ENCODE measurements at places on chromosomes 7 and 10.

DNA sequence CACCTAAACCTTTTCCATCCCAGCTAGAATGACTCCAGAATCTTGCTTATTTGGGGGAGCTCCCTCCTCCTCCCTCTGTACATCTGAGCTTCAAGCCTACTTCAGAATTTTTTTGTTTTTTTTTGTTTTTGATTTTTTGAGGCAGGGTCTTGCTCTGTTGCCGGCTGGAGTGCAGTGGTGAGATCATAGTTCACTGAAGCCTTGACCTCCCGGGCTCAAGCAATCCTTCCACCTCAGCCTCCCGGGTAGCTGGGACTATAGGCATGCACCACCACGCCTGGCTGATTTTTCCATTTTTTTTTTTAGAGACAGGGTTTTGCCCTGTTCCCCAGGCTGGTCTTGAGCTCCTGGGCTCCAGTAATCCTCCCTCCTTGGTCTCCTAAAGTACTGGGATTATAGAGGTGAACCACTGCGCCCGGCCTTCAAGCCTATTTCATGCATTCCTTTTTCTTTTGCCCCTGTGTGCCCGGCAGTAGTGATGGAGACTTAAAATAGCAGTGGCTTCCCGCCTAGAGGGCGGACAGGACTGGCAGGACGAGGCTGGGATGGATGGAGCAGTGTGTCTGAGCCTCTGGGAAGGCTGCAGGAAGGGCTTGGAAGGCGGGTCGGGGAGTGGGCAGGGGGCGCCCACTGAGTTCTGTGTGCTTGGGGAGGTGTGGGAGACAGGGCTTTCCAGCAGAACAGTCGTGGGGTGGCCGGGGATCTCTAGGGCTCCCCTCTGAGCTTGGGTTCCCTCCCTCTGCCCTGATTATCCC is 8.8 kb downstream of the CUX1 start:
- no peak for DNase-seq

DNA sequence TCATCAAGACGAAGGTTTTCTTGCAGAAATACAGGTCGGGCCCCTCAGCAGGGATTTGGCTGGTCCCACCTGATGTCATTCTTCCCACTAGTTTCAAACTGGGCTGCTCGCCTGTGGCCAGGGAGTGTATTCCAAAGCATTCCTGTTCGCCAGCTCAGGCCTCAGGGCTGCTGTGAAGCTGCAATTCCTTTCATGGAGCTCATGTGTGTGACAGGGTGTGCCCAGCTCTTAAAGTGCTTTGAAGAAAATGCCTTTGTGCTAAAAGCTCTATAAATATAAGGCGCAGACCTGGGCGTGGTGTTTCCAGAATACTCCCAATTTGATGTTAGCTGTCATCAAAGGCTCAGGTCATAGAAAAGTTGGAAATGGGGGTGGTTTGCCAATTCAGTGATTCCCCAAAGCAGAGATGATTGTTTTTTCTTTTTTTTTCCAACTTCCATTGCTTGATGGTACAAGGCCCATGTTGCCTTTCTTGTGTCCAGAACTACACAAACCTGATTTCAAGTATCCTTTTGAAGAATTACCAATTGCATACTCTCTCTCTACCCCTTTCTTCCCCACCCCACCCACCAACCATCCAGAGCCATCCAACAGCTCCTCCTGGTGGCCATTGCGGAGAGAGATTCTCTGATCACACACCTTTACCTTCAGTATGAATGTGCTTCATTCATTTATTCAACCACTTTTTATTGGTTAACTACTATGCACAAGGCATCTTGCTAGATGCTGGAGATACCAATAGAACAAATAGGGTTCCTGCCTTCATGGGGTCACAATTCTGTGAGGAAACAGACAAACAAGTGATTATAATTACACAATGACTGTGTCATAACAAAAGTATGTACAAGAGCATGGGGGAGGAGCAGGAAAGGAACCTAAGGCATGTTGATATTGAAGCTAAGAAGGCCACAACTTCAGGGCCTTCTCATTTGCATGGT is 297.3 kb upstream of the LYZL1 start:
- peak; percentile 71 for DNase-seq

GRCh38 chr10:22631185-22631584 is 83.2 kb downstream of the PIP4K2A start:
- DNase-seq = no peak

DNA sequence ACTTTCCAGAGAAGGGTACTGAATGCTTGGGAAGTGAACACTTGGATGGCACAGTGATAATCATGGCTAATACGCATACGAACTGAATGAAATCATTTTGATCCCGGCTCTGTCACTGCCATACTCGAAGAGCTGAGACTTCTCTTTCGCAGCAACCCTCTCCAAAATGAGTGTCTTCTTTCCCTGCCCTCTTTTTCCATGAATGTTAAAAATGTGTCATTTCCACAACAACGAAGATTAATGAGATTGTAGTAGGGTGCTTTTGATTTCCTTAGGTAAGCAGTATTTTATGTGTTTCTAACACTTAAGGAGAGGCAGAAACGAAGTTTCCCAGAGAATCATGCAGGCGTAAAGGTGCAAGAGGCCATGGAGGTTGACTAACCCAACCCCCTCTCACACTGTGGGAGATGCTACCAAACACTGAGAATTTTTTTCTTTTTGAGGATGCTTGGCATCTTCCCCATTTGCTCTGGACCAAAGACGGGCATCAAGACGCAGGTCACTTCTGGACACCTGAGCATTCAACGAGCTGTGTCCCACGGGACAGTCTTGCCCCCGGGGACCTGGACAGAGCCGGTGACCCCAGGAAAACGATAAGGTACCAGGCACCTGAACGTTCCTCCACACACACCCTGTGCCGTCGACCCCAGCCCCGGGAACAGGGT is 823 bp downstream of the COPG2 start:
- peak; percentile 2 for DNase-seq

- peak; percentile 5 for DNase-seq
Measured at GRCh38 chr10:54800741-54801421, at the start of gene PCDH15. Gene PCDH15 (minus strand): TSS chr10:54801231. CDS start chr10:54664262, 136,969 bp downstream.

GRCh38 chr10:7314170-7314569 is 96.7 kb downstream of the SFMBT2 start:
- DNase-seq = no peak

GRCh38 chr7:51634025-51634424 is 317.4 kb upstream of the COBL start:
- DNase-seq = no peak

GRCh38 chr7:93977211-93977950 is 26.8 kb downstream of the BET1 start:
- DNase-seq = no peak

DNA sequence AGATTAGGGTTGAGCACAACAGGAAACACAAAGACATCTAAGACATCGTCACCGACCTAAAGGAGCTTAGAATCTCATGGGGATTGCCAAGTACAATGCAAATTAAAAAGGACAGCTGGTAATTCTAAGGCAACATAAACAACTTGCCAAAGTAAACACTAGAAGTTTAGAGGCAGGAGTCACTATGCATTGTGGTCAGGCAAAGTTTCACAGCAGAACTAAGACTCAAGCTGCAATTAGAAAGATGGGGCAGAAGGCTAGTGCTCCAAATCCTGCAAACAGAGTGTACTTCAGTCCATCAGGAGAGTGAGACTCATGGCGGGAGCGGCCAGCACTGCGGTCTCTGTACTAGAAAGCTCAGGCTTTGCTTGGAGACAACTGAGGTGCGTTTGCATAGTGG is 52.7 kb downstream of the HIPK2 start:
- peak; percentile 90 for DNase-seq

DNA sequence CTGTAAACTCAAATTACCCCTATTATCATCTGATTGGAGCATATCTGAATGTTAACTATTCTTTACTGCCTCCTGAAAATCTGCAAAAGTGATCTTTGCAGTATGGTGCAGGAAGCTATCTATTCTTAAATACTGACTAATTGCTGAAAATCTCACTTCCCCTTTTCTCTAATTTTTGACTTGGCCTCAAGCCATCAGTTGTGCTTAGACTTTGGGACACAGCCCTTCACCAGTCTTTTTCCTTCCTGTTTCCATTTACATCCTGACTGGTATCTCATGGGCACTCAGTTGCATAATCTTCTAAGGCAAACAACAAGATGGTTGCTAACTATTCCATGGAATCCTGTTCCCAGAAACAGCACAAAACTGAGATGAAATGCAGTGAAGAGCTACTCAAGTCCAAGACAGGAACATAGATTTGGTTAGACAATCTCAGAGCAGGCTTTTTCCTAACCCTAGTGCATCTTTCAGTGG is 228.5 kb downstream of the SORCS1 start:
- DNase-seq = no peak

DNA sequence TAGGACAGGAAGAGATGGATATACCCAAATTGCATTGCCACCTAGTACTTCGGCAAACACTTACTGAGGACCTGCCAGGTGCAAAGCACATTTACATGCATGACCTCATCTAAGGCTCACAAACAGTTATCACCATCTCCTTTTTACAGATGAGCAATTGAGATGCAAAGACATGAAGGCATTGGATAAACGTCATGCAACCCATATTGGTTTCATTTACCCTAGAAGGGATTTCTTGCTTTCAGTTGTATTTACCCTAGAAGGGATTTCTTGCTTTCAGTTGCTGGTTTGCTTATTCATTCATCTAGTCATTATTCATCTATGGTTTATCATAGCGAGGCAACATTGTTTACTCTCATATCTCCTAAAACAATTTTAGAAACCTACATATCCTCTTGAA is 52.2 kb downstream of the STEAP1B start:
- DNase-seq = no peak

DNA sequence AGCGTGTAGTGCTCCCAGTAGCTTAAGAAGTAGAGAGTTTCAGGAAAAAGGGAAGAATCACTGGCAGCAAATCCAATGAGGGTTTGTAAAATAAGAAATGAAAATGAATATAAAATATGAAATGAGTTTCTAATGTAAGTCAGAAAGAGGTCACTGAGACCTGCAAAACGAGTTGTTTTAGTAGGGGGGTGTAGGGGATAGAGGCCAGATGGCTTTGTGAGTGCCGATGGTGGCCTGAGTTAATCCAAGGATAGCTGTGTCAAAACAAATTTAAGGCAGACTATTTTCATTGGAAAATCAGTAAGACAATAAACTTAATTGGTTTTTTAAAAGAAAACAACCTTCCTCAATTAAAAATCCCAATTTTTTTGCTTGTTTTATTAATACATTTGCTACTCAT is 745 bp upstream of the ASB15 start:
- no peak for DNase-seq

GRCh38 chr7:40638545-40639320 is 503.9 kb downstream of the SUGCT start:
- no peak for DNase-seq

GRCh38 chr7:95525503-95525902 is 39.8 kb downstream of the ASB4 start:
- no peak for DNase-seq

GRCh38 chr10:113426181-113426877 is 126.5 kb upstream of the HABP2 start:
- no peak for DNase-seq

GRCh38 chr7:128055637-128056036 is 24.4 kb upstream of the LRRC4 start:
- DNase-seq = no peak

- DNase-seq = peak; percentile 90
Measured at GRCh38 chr7:5425507-5426225, 2.0 kb upstream of the TNRC18 start.

GRCh38 chr7:6271694-6272440 is 557 bp downstream of the CYTH3 start:
- DNase-seq = no peak

GRCh38 chr7:22291977-22292376 is 65.0 kb downstream of the RAPGEF5 start:
- no peak for DNase-seq

GRCh38 chr10:132878730-132879407 is 63.5 kb downstream of the CFAP46 start:
- no peak for DNase-seq

DNA sequence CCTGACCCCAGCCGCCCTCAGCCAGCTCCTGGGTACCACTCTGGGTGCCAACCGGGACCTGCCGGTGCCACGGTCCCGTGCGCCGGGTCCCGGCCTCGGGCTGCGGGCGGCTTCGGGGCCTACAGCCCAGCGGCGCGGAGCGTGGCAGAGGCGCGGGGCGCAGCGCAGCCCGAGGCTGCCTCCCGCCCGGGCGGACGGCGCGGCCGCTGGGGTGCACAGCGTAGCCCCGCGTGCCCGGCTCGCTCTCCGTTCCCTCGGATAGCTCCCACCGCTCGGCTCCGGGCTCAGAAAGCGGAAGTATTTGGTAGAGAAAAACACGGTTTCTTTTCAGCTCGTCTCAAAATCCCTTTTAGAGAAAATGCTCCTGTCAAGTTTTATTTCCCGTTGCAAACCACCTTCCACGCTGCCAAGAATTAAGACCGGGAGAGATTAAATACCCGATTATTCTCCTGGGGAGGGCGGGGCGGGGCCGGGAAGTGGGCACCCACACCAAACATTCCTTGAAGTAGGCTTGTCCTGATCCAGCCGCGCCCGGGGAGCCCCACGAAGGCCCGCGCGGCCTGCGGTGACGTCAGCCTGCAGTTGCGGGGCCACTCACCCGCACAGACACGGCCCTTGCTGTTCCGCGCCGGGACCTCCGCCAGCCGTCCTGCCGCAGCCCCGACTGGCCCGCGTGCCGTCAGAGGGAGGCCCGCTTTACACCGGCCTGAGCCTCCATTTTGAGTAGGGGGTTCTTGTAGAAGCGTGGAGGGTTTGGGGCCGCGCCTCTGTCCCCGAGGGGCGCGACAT is 7.2 kb downstream of the HOXA13 start:
- no peak for DNase-seq

GRCh38 chr10:122422266-122422989 is 32.0 kb upstream of the ARMS2 start:
- DNase-seq = no peak

DNA sequence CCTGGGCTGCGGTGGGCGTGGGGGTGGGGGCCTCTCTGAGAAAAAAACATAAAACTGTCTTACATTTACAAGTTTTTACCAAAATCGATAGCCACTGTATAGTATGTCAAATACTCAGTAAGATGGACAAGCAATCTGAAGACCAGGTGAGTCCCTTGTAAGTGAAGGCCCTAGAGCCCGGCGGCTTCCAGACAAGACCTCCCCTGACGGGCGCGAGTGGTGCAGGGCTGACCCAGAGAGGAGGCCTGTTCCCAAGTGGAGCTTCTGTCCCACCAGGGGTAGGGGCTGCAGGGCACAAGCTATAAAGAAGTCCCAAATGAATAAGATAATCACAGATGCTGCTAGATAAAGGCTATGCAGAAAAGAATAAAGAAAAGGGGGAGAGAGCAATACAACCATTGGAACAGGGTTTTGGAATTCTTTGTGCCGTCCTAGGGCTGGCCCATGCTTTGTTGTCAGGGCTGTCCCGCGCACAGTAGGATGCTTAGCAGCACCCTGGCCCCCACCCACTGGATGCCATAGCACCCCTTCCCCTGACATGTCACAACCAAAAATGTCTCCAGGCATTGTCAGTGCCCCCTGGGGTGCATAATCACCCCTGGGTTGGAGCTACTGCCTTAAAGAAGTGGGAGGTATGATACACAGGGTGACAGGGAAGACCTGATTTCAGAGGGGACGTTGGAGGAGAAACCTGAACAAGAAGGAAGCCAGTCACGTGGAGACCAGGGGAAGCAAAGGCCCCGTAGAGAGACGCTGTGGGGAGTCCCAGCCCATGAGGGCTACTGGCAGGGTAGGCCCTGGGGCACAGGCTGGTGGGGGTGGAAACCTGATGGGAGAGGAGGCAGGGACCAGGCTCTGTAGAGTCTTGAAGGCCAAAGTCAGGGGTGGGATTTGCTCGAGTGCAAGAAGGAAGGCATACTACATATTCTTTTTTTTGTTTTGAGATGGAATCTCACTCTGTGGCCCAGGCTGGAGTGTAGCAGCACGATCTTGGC is 43.1 kb downstream of the CHST15 start:
- DNase-seq = no peak
